Activated naive CD4-positive, alpha-beta T cell (primary cell): ENCODE measurements at places on chromosomes 12 and 14.

DNA sequence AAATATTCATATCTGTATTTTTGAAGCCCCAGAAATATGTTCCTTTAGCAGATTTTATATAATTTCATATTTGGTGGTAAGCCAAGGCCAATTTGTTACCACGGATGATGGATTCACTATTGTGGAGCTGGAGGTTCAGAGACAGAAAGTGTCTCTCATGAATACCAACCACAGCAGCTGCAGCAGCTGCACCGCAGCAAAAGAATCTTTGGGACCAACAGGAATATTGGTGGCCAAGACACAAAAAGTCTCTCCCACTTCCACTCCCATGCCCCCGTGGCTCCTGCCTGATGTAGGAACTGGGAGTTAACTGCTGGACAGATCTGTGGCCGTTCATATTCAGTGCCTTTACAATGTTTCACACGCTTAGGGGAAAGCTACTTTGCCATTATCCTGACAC is 155.3 kb downstream of the ADAMTS20 start:
- DNase-seq: no peak

- no peak for DNase-seq
These were observed 117.7 kb upstream of the RPL10L start for GRCh38 chr14:46769292-46769691.

DNA sequence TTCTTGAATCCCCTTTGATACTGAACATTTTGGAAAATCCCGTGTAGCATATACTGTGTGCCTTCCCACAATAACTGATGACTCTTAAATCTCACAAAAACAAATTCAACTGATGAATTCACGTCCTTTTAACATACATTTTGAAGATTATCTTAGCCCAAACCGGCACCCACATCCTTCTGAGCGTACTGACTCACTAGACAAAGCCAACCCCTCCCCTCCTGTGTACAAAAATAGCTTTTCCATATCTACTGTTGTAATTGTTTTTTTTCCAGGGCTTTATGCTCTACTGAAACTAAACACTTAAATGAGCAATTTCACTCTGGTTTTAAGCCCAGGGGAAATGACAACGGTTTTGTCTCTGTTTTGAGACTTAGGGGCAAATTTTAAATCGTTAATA is 109.4 kb upstream of the ATF7IP start:
- DNase-seq: no peak

DNA sequence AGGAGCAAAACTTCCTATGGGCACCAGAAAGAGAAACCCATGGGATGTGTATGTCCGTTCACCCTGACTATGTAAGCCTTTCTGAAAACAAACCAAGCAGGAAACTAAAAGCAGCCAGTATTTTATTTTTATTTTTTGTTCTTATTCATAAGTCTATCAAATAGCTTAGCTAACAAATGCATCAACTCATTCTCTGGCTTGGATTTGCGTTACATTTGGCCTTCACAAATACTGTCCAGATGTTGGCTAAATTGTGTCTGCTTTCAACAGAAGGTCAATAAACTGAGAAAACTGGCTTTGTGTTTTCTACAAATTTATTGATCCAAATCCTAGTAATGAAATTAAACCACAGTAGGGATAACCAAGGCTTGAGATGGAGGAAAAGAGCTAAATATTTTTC is 379.0 kb downstream of the NOVA1 start:
- no peak for DNase-seq

DNA sequence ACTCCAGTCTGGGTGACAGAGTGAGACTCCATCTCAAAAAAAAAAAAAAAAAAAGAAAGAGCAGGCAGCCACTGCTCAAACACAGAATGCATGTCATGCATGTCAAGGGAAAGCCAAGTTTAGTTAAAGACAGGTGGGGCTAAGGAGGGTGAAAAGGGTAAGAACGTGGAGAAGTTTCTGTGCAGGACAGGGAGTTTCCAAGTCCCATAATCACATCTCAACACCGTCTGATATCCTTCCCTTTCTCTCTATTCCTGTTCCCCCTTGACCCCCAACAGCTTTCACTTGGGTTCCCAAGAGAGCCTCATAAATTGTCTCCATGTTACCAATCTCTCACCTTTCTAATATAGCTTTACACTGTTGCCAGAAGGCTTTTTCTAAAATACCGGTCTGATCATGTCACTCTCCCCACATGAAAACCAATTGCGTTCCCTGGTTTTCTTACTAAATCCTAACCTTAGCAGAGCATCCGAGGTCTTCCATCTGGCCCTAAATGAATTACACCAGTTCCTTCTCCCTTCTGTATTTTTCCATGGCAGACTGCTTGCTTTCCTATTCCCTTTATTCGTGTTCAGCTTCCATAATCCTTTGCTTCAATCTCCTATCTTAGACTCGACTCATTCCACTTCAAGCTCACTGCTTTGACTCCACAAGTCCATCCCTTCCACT is 37.0 kb downstream of the LIMA1 start:
- DNase-seq: no peak

DNA sequence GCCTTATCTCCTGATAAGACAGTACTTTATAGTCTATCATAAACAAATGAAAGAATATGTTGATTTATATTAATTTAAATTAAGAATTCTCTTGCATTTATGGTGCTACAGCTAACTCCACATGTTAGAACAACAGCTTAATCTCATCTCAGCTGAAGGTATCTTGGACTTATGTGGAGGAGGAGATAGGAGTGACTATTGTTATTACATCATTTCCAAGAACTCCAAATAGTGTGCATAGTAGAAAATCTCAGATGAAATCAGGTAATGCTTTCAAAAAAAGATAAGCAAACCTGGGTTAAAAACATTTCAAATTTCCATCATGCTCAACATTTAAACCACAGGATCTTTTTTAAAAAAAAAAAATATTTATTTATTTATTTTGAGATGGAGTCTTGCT is 31.3 kb upstream of the ISM2 start:
- DNase-seq: no peak

DNA sequence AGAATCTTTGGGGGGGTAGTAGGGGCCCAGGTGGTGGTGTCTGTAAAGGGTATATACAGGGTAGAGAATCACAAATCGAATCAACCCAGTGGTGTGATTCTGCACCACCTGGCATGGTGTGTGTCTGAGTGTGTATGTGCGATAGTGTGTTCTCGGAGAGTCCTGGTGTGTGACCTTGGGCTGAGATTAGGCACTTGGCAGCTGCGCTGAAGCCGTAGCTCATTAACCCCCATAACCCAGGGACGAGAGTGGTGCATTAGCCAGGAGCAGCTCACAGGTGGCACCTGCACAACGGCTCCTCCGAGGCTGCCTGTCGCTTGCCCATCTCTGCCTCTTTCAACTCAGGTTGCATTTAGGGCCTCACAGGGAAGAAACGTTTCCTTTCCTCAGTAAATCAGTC is 15.6 kb upstream of the TESC start:
- no peak for DNase-seq

- DNase-seq: no peak
These were observed 90.7 kb downstream of the RERGL start for GRCh38 chr12:17999174-17999801.

GRCh38 chr14:66163023-66163422 is 323.1 kb upstream of the CCDC196 start:
- DNase-seq: no peak

DNA sequence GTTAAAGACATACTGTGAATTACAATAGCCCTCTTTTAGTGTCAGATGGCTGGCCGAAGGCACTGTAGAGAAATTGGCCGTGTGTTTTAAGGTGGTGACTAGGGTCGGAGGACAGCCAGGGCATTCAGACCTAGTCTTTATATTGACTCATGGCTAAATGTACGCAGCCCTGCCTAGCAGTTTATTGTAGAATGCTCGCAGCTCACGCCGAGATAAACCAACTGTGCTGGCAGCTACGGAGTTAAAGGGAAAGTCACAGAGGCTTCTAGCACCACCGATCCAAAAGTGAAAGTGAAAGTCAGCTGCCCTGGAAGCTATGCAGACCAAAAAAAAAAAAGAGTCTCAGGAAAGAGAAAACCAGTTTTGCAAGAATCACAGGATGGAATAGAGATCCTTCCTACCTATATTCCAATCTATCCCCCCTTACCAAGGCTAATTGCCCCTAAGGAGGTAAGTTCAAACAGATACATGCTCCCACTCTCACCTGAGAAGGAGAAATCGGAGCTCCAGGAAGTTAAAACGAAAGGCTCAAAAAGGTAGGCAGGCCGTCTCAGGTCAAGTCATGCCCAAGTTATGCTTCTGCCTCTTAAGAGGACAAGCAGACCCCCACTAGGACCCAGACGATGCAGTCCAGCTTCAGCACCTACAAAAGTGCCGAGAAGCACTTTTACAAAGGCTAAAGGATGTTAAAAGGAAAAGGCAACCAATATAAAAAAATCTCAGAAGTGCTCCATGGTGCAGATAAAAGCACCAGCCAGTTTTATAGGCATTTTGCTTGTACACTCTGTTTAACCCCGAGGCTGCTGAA is 24.8 kb downstream of the KLRK1 start:
- DNase-seq: peak; percentile 33
